ENCODE measurements at places on chromosomes 12 and 14.

- DNase-seq = no peak
Measured at GRCh38 chr12:94033784-94034183, 114.6 kb upstream of the PLXNC1 start.

DNA sequence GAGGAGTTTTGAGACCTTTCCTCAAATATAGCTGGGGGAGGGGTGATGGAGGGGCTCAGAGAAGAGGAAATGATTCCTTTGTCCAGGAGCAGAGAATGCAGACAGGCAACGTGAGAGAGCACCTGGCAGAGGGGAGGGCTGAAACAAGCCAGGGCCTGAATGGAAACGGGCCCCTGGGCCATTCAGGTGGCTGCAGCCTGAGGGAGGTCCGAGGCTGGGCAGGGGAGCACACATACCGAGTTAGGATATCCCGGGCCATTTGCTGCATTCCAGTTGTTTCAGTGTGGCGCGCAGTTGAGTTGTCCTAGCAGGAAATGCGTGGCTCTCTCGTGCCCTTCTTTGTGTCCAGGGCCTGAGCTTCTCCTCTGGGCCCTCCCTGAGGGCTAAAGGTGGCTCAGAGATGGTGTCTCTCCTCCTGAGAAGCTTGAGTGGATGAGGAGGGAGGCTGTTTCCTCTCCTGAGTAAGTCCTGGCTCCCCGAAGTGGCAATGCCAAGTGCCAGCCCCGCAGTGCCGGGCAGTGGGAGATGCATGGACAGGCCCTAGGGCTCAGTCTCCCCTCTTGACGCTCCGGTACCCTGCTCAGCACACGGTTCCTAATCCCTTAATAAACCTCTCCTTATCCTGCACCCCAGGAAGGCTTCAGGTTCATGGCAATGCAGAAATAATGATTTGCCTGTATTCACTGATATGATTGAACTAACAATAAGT lies 85.5 kb upstream of the VRK1 start:
- no peak for DNase-seq

DNA sequence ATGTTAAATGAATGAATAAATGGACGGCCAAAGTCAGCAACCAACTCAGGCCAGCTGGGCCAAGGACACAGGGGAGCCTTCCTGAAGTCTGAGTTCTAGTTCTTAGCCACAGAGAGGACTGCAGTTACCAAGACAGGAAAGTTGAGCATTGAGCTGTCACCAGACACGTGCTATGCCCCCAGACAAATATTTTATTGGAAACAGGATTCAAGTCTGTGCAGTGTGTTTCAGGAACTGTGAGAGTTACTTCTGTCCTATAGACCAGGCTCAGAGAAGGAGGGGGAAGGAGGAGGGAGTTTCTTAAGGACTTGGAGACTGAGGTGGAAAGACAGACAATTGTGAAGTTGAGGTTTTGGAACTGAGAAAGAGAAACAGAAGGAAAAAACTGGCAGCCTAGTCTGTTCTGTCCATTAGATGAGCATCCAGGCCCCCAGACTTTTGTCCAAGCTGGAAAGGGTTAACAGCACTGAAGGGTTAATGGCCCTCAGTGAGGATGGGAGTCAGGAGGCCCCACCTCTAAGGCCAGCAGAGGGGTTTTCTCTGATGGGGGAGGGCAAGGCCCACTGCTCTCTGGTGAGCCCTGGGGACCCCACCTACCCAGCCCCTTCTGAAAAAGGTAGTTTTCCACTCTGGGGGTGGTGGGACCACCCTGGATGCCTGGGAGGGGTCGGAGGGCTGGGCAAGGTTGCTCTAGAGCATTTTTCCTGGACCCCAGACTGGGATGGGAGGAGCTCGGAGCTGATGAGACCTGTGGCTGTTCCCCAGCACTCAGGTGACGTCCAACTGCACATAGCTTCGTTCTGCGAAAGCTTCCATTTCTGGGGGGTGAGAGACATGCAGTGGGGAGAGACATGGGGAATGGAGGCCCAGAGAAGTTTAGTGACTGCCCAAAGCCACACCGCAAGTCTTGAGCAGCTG lies 6.9 kb upstream of the CMKLR1 start:
- no peak for DNase-seq

- no peak for DNase-seq
Measured at GRCh38 chr12:102436867-102437266, 43.5 kb downstream of the IGF1 start.

DNA sequence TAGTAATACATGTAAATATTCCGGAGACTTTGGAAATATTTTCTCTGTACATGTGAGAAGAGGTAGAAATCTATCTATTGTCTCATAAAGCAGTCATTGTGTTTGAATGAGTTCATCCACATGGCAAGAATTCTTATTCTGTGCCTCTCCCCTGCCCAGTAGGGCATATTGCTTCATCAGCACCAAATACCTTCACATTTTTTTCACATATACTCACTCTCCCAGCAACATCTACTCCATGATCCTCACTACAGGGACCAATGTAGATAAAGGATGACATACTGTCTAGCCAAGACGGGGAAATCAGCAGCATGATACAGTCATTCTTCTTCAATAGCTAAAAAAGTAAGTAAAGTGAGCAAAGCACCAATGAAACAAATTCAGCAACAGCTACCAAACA lies 1.3 kb upstream of the TAS2R14 start:
- no peak for DNase-seq

All from CD4-positive, alpha-beta T cell treated with Interleukin-17A for 1 hour (primary cell).